ENCODE measurements at places on chromosomes 5 and 9.

DNA sequence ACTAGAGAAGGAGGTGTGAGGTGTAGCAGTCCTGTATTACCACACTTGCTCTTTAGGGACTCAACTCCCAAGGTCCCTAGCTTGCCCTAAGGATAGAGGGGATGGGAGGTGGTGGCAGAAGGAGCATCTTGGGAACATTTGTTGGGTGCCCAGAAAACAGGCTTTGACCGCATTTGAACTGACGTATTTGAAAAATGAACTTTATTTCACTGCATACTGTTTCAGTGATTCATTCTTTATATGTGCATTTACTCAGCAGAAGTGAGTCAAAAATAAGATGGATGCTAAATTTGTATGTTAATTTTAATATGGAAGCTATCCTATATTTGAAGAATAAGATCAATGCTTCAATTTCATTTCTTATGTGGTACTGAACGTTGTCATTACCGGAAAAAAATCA, 18.7 kb downstream of the DMRT3 start:
- DNase-seq = no peak

DNA sequence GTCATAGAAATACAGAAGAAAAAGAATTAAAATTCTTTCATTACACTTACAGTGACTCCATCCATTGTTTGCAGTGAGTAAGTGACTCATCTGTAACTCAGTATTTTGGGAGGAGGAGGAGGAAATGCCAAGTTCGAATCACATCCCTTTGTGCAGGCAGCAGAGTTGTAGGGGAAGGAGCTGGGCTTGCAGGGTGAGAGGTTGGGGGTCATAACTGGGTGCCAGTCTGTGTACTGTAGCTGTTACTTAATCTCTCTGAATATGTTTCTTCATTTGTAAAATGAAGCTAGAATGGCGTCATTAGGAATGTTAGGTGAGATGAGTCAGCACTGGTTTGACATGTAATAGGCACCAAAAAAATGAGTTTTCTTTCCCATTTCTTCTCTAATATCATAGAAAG, 235.7 kb upstream of the ADAMTSL1 start:
- no peak for DNase-seq

DNA sequence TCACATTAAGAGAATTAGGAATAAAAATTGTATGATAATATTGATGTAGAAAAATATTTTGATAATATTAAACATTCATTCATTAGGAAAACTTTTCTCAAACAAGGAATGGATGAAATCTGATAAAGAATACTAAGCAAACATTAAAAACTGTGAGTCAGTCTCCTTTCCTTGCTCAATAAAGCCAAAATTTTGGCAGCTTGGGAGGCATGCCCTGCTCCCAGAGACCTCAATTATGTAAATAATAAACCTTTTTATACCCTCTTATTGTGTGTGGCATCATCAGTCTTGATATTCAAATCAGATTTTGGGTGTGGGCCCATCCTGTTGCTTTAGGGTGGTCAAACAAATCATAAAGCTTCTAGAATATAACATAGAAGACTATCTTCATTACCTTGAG, 36.6 kb upstream of the CCL21 start:
- DNase-seq = no peak

- no peak for DNase-seq
Observed at GRCh38 chr5:15203376-15203775, 296.6 kb upstream of the FBXL7 start.

- DNase-seq = no peak
Observed at GRCh38 chr9:26471261-26471660, 421.3 kb downstream of the CAAP1 start.

DNA sequence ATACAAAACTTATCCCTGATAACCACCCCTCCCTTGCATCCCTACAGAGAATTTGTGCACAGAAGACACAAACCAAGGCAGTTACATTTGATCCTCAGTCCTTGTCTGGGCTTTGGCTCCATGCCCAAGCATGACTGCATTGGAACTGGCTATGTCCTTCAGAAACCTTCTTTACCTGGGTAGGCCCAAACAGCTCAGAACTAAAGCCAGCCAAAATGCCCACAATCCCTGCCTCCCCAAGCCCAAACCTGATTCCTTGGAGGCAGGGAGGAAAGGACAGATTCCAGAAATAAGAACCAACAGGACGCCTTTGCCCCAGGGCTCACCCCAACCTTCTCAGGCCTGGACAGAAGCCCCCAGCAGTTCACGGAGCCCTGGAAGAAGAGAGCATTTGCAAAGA, 8.2 kb downstream of the IL17B start:
- no peak for DNase-seq

GRCh38 chr5:78527054-78527859, 121.3 kb downstream of the LHFPL2 start:
- DNase-seq = no peak

GRCh38 chr9:108963459-108964143, 29.4 kb downstream of the ABITRAM start:
- DNase-seq = no peak

- no peak for DNase-seq
Observed at GRCh38 chr9:134438195-134438788, 112.0 kb downstream of the RXRA start.

GRCh38 chr5:157924931-157925729, 66.2 kb upstream of the CLINT1 start:
- DNase-seq = no peak

DNA sequence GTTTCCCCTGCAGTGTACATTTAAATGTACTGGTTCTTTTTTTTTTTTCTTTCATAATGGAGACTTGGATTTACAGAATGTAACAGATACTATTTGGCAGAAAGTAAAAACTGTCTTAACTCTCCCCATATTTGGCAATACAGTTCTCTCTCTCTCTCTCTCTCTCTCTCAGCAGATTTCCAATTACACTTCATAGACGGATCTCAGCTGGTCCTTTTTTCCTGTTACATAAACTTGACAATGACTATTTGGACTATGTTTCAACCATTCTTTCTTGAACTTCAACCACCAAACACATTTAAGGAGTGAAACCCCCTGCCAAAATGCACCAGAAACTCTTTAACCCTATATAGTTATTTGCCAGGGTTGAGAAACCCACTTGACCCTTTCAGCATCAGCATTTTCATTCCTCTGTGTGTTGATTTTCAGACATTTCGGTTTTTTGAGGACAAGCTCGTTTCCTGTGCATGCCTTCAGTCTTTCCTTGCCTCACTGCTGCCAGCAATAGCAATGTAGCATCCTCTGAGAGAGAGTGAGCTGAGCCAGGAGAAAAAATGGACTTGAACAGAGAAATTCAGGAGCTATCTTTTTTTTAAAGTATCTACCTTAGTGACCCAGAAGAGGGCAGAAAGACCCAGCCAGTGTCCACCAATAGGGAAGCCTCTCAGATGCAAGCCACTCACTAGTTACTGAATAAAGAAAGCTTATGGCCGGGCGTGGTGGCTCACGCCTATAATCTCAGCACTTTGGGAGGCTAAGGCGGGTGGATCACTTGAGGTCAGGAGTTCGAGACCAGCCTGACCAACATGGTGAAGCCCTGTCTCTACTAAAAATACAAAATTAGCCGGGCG, 26.0 kb upstream of the GNA14 start:
- no peak for DNase-seq

GRCh38 chr5:4773827-4774317, 366.3 kb upstream of the ADAMTS16 start:
- DNase-seq = no peak

DNA sequence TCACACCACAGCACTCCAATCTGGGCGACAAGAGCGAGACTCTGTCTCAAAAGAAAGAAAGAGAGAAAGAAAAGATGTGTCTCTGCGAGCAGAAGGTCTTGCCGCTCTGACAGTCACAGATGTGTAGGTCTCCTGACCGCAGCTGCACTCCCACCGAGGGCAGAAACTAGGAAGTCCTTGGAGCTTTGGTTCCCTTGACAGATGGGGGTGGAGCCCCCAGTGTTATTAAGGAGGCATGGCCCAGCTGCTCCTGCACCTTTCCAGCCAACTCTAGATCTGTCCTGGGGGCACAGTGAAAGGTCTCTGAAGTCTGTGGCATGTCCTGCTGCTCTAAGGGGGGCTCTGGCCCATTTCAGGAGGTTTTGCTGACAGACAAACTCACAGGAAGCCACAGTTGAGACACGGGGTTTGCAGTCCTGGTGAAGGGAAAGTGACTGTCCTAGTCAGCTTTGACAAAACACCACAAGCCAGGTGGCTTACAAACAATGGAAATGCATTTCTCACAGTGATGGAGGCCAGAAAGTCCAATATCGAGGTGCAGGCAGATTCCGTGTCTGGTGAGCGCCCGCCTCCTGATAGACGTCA, 9.0 kb upstream of the DIPK1B start:
- DNase-seq = peak; percentile 52

DNA sequence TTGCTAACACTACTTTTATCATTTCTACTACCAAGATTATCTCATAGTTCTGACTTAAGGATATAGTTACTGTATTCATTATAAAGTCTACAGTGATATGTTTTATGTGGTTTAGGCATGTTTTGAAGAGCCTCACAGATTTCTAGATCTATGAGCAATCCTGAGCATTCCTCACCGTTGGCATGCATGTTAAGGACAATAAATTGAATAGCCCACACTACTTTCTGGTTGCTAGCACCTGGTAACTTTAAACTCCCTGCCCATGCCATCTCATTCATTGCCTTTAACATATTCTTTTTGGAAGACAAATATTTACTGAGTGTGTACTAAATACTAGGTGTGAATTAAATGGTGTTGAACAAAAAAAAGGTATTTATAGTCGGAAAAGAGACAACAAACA, 868.1 kb upstream of the CDH9 start:
- DNase-seq = no peak

GRCh38 chr9:134617836-134618162, 23.8 kb upstream of the COL5A1 start:
- no peak for DNase-seq

- no peak for DNase-seq
Observed at GRCh38 chr5:34843497-34843896, 4.5 kb downstream of the TTC23L start.

DNA sequence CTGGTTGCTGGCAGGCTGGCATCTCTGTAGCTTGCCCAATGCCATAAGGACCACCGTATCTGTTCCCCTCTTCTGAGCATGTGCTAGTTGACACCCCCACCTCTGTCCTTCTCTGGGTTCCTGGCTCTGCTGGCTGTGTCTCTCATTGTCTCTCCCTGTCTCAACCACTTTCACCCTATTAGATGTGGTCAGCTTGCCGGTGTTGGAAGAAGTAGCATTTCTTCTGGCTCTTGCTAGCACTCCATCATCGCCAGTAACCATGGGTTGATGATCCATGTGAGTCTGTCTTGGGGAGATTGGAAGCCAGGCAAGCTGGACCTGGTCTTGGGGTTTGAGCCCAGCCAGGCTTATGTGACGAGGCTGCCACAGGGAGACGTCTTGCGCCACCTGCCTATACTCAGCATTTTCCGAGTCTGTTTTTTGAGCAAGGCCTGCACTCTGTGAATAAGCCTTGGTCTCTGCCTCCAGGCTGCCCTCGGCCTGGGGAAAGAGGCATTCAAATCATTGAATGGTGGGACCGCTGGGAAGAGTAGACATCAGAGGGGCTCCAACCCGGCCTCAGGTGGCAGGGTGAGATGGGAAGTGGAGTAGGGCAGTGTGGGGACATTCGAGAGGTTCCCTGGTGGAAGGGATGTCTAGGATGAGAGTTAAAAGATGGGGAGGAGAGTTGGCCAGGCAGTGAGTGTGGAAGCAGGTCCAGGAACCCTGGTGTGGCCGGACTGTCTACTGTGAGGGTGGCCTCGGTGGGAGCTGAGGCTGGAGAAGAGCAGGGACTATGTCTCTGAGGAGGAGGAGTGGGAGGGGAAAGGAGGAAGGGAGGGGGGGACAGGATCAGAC, 74.3 kb downstream of the ZNF618 start:
- no peak for DNase-seq
